ENCODE measurements at places on chromosomes 5 and 9.

GRCh38 chr9:134179918-134180785, 15.8 kb upstream of the RNU6ATAC start:
- DNase-seq: no peak

GRCh38 chr5:116566251-116566650, 8.4 kb downstream of the SEMA6A start:
- no peak for DNase-seq

DNA sequence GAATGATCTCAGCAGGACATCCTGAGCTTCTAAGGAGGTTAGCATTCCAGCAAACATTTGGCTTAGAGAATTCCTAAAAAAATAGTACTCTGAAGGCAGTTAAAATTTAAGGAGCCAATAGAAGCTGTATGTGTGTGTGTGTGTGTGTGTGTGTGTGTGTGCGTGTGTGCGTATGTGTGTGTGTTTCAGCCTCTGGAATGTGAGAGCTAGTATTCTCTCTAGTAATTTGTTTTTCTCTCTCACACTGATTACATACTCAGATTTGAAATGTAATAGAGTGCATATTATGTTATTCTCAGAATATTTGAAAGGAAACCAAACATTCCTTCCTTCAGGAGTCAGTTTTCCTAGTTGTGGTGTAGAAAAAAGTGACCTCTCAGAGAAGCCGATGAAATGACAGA, 279.6 kb downstream of the TMEM38B start:
- no peak for DNase-seq

GRCh38 chr9:34326690-34327089, 2.4 kb downstream of the KIF24 start:
- DNase-seq: no peak

GRCh38 chr9:534886-535285, 306.6 kb upstream of the DMRT1 start:
- no peak for DNase-seq

GRCh38 chr5:90402521-90403255, 6.9 kb downstream of the CETN3 start:
- no peak for DNase-seq

DNA sequence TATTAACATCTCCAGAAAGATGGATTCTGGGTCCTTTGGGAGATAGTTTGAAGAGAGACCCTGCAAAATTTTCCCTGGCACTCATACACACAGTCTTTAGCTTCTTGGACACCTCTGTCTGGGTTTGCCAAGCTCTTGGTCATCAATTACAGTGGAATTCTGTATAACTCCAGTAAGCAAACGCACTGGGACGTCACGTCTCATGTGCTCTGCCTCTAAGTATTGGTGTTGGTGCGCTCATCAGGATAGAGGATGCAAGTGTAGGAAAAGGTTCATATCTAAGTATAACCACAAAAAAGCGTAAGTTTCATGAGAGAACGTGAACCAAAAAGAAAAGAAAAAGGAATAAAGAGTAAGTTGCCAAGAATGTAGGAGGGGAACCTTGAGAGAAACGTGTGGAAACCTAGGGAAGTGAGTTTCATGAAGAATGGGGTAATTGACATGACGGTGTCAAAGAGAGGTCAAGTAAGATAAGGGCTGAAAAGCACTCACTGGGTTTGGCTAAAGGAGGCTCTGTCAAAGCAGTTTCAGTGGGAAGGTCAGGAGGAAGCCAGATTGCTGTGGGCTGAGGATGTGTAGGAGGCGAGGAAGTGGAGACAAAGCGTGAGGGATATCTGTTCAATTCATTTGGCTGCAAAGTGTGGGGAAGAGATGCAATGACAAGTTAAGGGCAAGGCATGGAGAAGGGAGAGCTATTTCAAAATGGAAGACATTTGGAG, 92.7 kb downstream of the RAD23B start:
- no peak for DNase-seq

DNA sequence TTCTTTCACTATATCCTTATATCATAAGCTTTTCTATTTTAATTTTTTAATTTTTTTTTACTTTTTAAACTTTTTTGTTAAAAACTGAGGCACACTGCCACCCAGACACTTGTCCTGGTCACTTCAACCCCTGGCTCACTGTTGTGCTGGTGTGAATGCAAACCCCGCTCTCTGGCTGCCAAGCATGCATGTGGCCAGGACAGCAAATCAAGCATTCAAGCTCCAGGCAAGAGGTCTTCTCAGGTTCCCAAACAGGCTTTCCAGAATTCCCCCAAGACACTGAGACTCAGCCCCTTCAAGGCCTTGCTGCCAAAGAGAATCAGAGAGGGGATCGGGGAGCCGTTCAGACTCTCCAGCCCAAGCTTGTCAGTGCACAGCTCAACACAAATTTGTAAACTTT, 139.9 kb downstream of the FANCC start:
- DNase-seq: no peak

- no peak for DNase-seq
Observed at GRCh38 chr5:162672061-162672460, 604.5 kb downstream of the GABRG2 start.

DNA sequence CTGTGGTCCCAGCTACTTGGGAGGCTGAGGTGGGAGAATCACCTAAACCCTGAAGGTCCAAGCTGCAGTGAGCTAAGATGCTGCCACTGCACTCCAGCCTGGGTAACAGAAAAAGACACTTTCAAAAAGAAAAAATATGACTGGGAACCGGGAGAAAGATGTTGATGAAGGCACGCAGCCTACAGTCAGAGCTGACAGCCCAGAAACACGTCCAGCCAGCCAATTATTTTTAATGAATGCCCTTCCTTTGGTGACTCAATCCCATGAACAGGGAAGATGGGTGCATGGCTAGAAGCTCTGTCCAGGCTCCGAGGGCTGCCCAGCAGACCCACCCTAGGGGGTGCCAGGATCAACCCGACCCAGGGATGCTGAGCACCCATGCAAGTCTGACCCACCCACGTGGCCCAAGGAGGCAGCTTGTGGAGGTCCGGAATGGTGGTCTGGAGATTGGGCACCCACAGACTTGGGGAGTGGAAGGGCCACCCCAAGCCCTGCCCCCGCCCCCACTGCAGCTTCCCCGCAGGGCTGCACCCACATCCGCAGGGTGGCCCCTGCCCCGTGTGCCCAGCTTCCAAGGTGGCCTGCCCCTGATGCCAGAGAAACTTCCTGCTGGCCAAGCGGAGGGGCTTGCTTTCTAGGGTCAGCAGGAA, 51.0 kb downstream of the ADAMTS2 start:
- DNase-seq: no peak

DNA sequence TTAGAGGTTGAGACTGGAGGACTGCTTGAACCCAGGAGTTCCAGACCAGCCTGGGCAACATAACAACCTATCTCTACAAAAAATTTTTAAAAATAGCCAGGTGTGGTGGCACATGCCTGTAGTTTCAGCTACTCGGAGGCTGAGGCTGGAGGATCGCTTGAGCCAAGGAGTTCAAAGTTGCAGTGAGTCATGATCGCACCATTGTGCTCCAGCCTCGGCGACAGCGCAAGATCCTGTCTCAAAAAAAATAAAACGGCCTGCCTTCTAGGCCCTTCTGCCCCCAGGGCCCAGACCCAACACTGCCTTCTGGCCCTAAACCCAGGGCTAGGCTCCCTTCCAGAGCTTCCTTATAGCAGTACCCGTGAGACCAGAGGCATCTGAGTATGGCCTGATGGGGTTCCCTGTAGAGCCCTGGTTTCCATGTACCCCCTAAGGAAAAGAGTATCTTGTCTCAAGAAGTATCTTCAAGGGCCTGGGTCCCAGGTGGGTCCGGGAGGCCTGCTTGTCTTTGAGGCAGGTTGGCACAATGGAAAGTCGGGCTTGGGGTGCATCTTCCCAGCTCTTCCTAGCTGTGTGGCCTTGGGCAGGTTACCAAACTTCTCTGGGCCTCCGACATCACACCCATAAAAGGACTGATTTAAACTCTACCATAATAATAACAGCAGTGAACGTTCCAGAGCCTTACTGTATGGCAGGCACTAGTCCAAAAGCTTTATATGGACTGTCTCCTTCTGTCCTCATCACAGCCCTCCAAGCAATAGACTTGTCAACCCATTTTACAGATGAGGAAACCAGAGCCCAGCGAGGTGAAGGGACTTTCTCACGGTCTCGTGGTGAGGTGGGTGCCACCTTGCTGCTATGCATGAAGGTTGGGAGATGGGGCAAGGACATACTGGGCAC, 9.6 kb downstream of the LRRC8A start:
- DNase-seq: no peak

DNA sequence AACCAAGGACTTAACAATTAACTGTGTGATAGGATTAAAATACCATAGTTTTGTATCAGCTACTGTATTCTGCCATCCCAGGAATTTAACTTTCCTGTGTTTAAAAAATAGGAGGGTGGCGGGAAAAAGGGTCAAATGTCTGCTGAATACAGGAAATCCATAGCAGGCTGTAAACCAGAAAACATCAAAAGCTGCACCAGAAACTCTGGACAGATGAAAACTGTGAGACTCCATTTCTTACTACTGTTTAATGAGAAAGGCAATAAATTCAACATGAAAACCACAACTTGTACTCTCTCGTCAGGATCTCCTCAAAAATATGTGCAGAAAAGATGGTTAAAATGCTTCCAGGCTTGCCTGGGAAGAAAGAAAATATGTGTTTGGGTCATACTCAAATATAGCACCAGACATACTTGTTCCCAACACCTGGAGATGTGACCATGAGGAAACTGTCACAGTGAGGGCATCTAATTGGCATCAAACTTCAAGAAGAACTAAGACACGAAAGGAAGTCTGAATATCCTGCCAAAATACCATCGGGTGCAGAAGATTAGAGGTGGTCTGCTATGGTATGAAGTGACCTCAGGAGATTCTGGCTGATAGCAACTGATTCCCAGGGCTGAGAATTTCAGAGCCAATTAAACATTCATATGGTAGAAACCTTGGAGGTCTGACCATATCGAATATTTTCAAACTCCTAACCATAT, 164.7 kb upstream of the TARS1 start:
- no peak for DNase-seq

DNA sequence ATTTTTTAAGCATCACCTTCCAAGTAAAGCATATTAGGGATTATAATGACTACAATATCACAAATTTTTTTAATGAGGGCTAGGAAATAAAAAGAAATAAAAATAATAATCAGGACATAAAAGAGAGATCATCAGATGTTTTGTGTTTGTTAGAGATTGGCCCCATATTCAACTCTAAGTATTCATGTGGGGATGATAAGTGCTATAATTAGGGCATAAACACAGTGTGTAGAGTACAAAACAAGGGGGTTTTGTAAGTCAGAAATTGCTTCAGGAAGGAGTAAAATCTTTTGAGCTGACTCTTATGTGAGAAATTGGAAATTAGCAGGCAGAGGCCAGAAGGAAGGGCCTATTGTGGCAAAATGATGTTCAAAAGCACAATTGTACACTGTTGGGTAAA, 127.3 kb downstream of the STARD4 start:
- no peak for DNase-seq

- DNase-seq: no peak
Observed at GRCh38 chr5:158816011-158816696, 283.6 kb downstream of the EBF1 start.

GRCh38 chr9:134482226-134482625, 156.0 kb downstream of the RXRA start:
- DNase-seq: no peak

DNA sequence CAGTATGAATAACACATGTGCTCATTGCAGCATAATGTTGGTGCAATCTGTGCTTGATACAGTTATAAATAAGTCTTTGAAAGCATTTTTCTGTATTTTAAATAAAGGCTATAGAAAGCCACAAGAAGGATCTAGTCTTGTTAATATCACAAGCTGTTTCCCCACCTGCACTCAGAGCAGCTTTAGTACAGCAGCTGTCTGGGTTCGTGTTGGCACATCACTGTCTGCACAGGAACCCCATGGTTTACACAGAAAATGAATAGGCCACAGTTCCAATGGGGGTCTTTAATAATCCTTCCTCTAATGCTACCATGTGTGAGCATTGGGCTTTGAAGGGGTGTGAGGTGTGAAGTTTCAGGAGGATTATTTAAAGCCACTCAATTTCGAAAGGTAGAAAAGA, 2269.7 kb downstream of the MAT2B start:
- no peak for DNase-seq

- DNase-seq: no peak
Observed at GRCh38 chr5:107340631-107341030, 330.1 kb downstream of the EFNA5 start.

DNA sequence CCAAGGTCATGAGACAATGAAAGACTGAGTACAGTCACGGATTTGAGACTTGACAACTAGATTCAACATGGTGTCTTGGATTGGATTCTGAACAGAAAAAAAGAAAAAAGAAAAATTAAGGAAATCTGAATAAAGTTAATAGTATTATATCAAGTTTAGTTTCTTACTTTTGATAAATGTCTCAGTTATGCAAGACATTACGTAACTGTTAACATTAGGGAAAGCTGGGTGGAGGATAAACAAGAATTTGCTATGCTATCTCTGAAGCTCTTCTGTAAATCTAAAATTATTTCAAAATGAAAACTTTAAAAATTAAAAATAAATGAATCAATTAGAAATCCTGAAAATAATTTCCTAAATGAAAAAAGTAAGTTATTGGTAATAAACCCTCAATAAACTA, 14.4 kb upstream of the DCAF12 start:
- DNase-seq: no peak

GRCh38 chr9:134180786-134181647, 16.7 kb upstream of the RNU6ATAC start:
- DNase-seq: no peak

DNA sequence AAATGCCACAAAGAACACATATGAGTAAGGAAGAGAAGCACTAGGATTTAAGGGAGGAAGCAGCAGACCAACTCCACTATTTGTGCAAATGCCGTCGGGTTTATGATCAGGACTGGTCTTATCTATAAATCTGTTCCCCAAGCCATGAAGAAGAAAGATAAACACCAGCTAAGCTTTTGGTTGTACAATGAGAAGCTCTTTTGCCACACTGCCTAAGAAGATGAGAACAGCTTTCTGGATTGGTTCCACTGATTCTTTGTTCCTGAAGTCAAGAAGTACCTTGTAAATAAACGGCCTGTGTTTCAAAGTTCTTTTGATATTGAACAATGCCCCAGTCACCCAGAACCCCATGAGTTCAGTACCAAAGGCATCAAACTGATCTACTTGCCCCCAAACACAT, 93.9 kb downstream of the RFX3 start:
- no peak for DNase-seq

GRCh38 chr5:32597041-32597629, 11.8 kb downstream of the SUB1 start:
- DNase-seq: no peak

GRCh38 chr5:122874179-122874875, 28.9 kb downstream of the SNX24 start:
- no peak for DNase-seq

DNA sequence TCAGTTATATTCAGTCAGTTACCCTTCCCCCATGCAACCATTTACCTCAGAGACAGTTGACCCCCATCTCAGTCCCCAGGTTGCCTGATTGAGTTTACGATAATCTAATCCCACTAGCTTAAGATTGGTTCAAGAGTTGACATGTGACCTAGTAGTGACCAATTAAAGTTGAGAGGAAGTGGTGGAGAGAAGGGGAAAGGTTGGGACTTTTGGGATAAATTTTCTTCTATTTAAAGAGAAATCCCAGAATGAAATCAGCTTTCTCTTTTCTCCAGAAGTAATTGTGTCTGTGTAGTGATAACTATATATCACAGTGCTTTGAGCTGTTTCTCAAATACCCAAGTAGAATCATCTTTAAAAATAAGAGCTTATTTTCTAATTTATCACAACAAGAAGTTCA, 396.7 kb upstream of the CLINT1 start:
- no peak for DNase-seq

- DNase-seq: no peak
Observed at GRCh38 chr9:68416936-68417564, 60.6 kb downstream of the PGM5 start.

- DNase-seq: no peak
Observed at GRCh38 chr5:22495016-22495720, 358.0 kb downstream of the CDH12 start.

GRCh38 chr9:124392871-124393460, 22.3 kb downstream of the PSMB7 start:
- DNase-seq: no peak

Data from cerebellar nuclear complex (tissue), 1 donor.